ENCODE measurements at places on chromosomes 1 and 21.

DNA sequence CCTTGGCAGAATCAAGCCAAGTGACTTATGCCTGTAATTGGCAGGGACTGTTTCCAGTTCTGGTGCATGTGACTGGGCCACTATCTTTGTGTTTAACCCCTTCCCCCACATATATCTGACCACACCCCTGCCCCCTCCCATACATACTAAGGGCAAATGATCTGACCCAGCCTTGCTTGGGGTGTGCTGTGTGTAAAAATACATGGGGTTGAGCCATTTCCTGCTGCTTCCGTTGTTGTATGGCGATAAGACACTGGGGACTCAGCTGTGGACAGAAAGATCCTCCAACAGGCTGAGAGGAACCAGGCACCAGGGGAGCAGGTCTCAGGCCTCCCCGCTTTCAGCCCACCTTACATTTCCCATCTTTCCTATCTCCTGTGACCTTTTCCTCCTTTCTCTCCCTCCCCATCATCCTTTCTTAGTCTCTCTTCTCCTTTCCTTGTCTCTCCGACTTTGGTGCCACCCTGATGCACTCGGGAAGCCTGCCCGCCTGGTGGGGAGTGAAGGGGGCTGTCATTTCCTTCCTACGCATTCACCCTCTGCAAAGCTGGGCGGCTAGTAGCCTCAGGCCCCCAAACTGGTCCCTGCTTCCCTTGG lies 39.7 kb downstream of the TMCC2 start:
- DNase-seq: no peak

GRCh38 chr1:21200767-21201166 lies 24.1 kb upstream of the EIF4G3 start:
- DNase-seq: no peak

DNA sequence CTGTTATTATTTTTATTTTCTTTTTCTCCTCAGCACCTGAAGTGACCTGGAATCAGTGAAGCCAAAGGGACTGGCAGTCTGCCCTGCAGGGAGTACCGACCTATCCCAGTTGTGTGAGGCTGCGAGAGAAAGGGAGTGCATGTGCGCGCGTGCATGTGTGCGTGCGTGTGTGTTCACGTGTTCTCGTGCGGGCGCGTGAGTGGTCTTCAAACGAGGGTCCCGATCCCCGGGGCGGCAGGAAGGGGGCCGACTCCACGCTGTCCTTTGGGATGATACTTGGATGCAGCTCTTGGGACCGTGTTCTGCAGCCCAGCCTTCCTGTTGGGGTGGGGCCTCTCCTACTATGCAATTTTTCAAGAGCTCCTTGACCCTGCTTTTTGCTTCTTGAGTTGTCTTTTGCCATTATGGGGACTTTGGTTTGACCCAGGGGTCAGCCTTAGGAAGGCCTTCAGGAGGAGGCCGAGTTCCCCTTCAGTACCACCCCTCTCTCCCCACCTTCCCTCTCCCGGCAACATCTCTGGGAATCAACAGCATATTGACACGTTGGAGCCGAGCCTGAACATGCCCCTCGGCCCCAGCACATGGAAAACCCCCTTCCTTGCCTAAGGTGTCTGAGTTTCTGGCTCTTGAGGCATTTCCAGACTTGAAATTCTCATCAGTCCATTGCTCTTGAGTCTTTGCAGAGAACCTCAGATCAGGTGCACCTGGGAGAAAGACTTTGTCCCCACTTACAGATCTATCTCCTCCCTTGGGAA lies 123.3 kb downstream of the PRDM2 start:
- DNase-seq: no peak

DNA sequence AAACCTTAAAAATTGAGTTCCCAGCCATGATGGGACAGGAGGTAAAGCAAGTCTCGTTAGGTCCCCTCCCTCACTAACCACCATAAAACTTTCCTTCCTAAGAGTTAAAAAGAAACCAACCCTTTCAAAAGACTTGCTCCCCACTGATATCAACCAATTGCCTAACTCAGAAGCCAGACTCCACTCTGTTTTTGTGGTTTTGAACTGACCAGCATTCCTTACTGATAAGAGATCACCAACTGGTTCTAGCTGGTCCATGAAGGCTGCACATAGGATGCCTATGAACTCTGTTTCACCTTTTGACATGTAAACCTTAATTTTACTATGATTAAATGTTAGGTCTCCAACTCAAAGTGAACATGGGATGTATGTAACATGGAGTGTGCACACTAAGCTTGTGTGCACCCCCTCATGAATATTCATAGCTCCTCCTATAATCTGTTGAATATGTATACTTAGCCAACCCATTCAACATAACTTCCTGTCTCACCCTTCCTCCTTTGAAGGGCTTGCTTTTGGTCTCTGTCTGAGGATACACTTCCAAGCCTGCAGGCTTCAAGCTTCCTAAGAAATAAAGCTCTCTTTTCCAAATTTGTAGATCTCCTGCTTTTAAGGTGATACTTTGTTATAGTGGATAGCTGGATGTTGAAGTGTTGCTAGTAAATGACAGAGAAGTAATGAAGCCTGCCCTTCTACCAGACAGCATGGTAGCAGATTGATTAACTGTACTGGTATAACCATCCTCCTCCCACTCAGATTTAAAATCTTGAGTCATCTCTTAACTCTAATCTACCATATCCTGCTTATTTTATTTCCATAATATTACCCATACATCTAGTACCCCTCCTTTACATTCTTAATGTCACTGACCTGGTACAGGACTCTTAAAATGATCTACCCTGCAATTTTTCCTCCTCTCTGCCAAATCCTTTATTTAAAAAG lies 95.6 kb downstream of the ZNF644 start:
- no peak for DNase-seq

- DNase-seq: peak; percentile 23
Observed at GRCh38 chr1:153260585-153261280, 1.2 kb downstream of the LORICRIN start.

DNA sequence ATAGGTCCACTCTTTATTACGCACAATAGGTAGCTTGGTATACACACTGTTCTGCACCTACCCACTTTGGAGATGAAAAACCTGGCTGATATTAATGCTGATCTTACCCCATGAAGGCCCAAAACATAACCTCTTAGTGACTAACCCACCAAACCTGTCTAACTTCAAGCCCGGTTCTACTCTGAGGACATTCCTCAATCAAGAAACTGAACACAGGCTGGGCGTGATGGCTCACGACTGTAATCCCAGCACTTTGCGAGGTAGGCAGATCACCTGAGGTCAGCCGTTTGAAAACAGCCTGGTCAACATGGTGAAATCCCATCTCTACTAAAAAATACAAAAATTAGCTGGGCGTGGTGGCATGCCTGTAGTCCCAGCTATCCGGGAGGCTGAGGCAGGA lies 50.5 kb downstream of the EYA3 start:
- DNase-seq: no peak

DNA sequence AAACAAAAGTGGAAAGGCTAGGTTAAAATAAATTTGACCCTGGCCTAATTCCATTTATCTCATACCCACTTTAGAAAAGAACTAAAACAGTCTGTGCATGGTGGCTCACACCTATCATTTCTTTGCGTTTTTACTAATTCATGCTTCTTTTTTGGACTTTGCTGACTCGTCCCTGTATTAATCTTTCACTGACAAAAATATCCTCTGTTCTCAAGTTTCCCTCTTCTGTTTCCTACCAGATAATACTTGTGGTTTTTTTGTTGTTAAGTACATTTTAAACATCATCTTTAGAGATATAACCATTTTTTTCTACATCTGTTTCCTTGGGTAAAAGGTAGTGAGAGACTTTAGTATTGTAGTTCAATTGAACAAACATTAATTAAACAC lies 11.5 kb downstream of the CNST start:
- DNase-seq: no peak

GRCh38 chr1:46686255-46686654 lies 14.6 kb downstream of the TEX38 start:
- DNase-seq: no peak

DNA sequence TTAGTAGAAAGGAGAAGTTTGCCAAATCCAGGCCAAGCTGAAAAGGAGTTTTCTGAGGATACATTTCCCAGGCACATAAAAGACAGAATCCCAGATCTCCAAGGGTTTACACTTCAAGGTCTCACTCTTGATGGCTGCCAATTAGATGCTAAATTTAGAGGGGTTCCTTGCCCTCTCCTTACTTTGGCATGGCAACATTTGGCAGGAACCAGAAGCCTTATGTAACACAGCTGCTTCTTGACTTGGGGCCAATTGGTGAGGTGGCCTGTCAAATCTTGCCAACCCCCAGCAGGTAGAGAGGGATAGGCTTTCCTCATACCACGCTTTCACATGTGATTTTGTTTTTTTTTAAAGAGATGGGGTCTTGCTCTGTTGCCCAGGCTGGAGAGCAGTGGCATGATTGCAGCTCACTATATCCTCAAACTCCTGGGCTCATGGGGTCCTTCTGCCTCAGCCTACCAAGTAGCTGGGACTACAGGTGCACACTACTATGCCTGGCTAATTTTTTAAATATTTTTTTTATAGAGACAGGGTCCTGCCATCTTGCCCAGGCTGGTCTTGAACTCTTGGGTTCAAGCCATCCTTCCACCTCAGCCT lies 25.2 kb upstream of the NKAIN1 start:
- DNase-seq: no peak

DNA sequence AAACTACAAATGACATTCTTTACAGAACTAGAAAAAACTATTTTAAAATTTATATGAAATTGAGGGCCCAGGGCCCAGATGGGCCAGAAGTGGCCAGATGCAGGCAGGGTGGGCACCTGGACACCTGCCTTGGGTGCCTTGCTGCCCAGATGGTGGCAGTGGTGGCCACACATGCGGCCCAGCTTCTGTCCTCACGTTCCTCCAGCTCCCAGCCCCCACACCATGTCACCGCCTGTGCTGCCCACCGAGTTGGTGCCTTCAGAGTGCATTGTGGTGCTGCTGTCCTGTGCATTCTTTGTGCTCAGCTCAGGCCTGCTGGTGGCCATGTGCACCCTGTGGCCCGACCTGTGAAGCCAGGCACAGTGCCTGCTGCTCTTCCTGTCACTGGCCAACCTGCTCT lies 216.8 kb upstream of the CXADR start:
- no peak for DNase-seq

DNA sequence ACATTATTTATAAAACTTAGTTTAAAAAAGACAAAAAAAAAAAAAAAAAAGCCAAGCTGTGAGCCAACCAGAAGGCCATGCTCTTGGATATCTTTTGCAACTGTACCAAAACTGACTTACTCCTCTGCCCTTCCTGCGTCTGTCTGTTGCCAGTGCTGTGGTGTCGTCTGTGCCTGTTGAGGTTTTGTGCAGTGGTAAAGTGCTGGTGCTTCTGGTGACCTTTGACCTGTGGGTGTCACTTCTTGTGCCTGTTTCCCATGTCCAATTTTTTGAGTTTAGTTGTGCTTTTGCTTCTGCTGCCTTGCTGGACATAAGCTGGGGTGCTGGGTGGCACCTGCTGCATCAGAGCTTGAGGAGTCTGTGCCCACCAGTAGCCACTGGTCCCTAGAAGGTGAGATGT lies 41.4 kb downstream of the RNF187 start:
- DNase-seq: no peak

DNA sequence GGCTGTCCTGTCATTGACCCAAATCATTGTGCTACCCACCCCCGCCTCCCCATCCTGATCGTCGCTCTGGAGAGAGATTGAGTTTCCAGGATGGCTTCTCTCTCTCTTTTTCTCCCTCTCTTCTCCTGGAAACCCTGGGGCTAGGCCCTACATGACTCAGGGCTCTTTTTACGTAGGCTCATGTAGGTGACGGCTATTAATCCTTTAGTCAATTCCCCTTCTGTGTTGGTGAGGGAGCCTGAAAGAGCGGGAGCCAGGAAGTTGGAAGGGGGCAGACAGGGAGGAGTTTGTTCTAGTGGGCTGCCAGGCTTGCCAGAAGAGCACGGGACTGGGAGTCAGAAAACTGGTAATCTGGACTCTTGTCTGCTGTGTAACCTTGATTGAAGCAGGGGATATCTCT lies 9.7 kb downstream of the ATP2B4 start:
- DNase-seq: no peak

DNA sequence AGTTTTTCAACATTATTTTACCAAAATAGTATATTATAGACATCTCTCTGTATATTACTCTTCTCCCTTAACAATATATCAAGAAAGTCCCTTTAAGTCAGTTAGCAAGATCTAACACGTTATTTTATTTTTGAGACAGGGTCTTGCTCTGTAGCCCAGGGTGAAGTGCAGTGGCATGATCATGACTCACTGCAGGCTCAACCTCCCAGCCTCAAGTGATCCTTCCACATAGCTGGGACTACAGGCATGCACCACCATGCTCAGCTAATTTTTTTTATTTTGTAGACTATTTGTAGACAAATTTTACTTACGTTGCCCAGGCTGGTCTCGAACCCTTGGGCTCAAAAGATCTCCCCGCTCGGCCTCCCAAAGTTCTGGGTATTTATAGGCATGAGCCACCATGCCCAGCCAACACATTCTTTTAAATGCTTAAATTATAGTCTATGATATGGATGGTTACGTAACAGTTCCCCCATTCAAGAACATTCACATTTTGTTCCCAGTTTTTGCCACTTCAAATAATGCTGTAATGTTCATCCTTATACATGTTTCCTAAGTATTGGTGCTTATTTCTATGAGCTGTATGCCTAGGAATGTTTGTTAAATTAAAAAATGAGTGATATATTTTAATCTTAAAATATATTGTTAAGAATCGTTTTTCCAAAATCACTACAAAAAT lies 70.4 kb downstream of the TUT4 start:
- no peak for DNase-seq

- no peak for DNase-seq
Observed at GRCh38 chr1:61080413-61081143, 1.8 kb upstream of the NFIA start.

DNA sequence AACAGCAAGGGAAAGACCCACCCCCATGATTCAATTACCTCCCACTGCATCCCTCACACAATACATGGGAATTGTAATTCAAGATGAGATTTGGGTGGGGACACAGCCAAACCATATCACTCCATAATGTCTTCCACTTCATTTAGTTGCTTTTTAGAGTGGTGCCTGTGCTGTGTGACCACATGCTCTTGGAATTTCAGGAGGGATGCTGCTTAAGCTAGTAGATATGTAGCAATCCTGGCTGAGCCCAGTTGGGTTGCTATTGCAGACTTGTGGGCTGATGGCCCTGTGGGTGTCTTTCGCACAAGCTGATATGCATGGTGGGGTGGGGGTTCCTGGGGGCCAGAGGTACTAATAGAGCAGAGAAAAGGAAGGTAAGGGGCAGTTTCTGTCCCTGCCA lies 160.4 kb upstream of the SYT6 start:
- DNase-seq: no peak

GRCh38 chr1:169892176-169892926 lies 1.3 kb downstream of the SCYL3 start:
- DNase-seq: no peak

DNA sequence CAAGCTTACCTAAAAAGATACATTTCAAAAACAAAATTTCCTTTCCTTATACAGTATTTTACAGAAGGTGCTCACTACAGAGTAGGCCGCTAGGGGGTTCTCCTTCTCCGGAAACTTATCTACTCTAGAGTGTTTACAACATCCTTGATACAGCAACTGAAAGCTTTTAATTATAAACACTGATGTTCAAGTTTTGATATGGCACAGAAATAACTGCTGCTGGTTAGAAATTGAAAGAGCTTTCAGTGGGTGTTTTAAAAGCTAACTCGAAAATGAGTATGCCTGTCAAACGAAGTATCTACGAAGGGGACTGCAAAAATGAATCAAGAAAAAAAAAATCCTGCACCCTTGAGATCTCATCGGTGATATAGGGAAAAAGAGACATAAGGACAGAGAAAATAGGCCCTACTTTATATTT lies 1.0 kb downstream of the YOD1 start:
- peak; percentile 78 for DNase-seq
